ENCODE measurements at places on chromosomes 7 and 10. TPM values are rescaled to one million over a fixed set of nuclear protein-coding genes. Genes with fewer than 3 reads are reported as not detected.

DNA sequence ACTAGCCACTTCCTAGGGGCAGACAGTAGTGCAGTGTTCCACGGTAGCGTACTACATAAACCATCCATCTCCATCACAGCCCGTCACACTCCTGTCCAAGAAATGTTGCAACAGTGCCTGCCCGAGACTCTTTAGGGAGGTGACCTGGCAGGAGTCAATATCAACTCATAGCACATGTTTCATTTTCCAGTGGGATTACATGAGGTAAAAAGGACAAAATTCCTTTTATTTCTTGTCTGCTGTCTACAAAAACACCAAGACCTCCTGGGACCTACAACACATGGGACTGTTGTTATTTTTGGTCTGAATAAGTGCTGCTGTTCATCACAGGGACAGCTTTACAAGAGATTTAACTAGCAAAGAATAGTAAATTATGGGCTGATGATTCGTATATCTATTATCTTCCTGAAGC is 99.9 kb downstream of the MPP7 start:
- no peak for DNase-seq

GRCh38 chr10:15228426-15228825 is 59.9 kb upstream of the NMT2 start:
- no peak for DNase-seq

GRCh38 chr7:91918356-91918755 is 22.3 kb upstream of the AKAP9 start:
- DNase-seq, result no peak

DNA sequence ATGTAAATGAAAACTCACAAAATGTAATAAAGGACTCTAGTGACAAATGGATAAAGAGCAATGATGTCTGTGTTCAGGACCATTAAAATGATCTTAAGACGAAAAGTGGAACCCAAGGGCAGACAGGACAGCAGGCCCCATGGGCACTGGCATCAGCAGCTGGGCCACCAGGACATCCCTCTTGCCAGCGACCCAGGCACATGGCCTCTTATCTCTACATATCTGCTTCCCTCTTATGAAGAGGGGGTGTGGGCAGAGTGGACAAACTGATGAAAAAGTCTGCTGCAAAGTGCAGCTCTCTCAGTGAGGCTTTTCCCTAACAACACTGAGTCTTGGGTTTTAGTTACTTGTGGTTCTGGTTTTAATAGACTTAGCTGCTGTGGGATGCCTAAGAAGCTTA is 44.8 kb upstream of the ANKRD1 start:
- DNase-seq, result no peak

GRCh38 chr10:48939790-48940325 is at the start of gene LRRC18:
Gene LRRC18 (minus strand): TSS chr10:48939840. CDS start chr10:48914155, 25,685 bp downstream.
- no peak for DNase-seq

DNA sequence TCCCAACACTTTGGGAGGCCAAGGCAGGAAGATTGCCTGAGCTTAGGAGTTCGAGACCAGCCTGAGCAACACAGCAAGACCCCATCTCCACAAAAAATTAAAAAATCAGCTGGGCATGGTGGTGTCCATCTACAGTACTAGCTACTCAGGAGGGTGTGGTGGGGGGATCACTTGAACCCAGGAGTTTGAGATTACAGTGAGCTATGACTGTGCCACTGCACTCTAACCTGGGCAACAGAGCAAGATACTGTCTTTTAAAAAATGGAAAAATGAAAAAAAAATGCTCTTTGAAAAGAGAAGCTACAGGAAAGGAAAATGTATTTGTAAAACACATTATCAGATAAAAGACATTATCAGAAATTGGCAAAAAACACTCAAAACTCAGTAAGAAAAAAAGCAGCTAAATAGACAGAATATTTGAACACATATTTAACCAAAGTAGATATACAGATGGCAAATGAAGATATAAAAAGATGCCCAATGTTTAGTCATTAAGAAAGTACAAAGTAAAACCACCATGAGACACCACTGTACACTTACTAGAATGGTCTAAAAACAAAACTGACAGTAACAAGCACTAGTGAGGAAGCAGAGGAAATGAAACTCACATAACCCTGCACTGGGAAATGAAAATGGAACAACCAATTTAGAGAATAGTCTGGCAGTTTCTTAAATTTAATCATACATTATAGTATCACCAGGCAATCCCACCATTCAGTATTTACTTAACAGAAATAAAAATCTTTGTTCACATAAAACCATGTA is 40.5 kb downstream of the NRBF2 start:
- no peak for DNase-seq

GRCh38 chr7:4195660-4196059 is 486.4 kb upstream of the FOXK1 start:
- DNase-seq, result no peak

DNA sequence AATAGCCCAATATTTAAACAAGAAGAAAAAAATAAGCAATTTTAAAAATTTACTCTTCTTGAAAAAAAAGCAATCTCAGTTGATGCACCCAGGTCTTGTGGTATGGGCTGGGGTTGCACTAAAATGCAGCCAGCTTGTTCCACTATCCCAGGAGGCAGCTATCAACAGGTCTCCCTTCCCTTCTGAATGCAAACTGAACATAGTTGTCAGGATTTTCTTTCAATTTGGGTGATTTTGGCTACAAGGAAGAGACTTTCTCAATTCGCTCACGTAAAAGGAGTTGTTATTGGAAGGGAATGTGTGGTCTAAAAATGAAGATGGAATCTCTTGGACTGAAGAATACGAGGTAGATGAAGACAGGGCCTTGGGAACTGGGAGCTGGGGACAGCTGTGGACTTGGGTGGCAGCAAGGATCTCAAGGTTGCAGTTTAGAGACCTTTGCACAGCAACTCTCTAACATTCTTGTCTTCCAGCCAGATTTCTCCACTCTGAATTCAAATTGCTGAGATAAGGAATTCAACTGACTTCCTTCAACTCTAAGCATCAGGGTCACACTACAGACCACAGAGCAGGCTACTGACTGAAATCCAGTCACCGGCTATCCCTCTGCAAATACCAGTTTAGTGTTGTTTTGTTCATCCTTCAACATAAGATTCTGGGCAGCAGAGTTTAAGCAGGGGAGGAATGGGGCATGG is 3.1 kb upstream of the TMEM26 start:
- no peak for DNase-seq

DNA sequence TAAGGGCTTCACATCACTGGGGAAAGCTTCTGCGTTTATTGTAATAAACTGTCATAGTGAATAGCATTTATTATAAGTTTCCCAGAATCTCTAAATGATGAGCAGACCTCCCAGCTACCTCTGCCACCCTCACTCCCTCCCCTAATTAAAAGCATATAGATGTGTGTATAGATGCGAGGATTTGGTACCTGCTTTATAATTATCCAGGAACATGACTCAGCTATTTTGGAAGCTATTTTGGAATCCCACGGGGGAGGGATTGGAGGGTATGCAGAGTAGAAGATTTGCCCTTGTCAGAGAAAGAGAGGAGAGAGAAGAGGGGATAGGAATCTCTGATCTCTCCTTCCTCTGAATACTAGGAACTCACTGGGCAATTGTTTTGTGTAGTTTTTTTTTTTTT is 455.3 kb downstream of the ADRA2A start:
- DNase-seq, result no peak

GRCh38 chr10:22324413-22324812 is 3.5 kb downstream of the BMI1 start:
- no peak for DNase-seq

- no peak for DNase-seq
These were observed 37.6 kb downstream of the CYP2C8 start for GRCh38 chr10:95031656-95032055.

- no peak for DNase-seq
These were observed 29.0 kb downstream of the MRPL32 start for GRCh38 chr7:42961170-42961569.

- no peak for DNase-seq
These were observed 345.5 kb downstream of the REEP3 start for GRCh38 chr10:63866747-63867140.

DNA sequence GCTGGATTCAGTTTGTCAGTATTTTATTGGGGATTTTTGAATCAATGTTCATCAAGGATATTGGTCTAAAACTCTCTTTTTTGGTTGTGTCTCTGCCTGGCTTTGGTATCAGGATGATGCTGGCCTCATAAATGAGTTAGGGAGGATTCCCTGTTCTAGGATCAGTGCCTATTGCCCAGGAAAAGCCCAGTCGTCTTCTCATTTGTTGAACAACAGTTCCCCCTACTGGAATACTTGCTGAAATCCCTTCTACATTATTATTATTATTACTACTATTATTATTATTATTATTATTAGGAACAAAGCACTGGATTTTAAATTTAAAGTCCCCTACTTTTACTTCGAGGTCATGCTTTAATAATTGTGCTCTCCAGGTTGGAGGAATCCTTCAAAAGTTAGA is 528.9 kb downstream of the MAGI2 start:
- DNase-seq, result no peak

GRCh38 chr7:122136078-122136477 is 8.0 kb downstream of the AASS start:
- DNase-seq, result no peak

The CYP2C19 gene
- not detected for polyA plus RNA-seq

The MKI67 gene
- 0.70 TPM for polyA plus RNA-seq

The CHRM2 gene
- not detected for polyA plus RNA-seq

The CTAGE15 gene
- polyA plus RNA-seq, result 0.29 TPM

The FRMD4A gene
- polyA plus RNA-seq, result 0.21 TPM

The MMD2 gene
- polyA plus RNA-seq, result not detected

The NCF1 gene
- polyA plus RNA-seq, result 7.7 TPM

The MLXIPL gene
- polyA plus RNA-seq, result not detected

The TLX1 gene
- not detected for polyA plus RNA-seq

The NEUROD6 gene
- polyA plus RNA-seq, result not detected
